Amygdala (tissue), 56 donors: ENCODE measurements at places on chromosomes 13 and 19.

GRCh38 chr19:46863818-46864629 lies 3.2 kb downstream of the ARHGAP35 start:
- DNase-seq, result no peak

DNA sequence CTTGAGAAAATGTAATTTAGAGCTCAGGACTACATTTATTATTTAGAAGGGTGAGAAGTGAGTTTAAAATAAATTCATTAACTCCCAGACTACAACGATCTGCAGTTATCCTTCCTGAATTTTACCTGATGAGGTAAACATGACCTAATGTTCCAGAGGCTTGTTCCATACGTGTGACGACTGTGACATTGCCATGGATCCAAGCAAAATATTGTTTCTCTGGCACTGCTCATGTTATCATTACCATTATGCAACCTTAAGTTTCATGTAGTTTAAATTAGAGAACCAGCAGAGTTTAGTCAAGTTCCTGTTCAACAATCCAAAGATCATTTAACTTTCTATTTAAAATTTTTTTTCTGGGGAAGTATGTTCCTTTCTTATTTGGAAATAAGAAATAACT lies 279.6 kb downstream of the KLF5 start:
- DNase-seq, result no peak

GRCh38 chr19:35177377-35178274 lies 23.1 kb downstream of the FXYD5 start:
- no peak for DNase-seq

DNA sequence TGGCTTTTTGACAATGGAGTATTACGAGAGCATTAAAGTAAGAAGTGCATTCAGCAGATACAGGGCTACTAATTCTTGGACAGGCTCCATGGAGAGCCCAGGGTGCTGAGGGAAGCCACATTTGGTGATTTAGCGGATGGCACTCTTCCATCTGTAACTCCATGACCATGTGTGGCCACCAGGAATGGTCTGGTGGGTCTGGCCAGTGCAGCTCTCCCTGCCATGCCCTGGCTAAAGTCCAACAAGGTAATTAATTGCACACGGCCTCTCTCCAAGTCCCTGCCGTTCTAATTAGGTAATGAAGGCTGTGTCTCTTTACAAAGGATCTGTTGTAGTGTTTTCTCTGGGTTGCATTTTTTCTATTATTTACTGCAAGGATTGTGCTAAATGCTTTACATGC lies 4.3 kb upstream of the ZFR2 start:
- no peak for DNase-seq

DNA sequence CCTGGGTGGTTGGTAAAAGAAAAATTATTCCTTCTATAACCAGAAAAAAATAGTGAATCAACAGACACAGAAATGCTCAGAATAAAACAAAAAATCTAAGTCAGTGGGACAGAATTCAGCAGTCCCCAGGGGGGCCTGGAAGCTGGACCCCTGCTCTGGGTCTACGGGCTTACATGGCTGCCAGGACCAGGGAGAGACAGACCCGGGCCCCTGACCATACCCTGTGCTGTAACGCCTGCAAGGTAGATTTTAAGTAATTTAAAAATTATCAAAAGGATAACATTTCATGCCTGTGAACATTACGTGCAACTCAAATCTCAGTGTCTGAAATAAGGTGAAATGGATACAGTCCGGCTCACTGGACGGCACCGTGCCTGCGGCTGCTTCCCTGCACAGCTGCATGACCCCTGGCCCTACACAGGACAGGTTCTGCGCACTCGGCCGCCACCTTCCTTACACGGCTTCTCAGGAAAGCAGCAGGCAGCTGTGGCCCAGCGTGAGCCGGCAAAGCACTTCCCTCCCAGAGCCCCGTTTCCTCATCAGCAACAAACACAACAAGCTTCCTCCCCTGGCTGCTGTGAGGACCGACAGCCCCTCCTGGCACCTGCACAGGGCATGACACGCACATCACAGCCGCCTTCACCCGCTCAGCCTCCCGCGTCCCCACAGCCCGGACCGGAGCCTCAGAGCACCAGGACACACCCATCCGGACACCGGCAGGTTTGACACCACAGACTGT lies 22.2 kb downstream of the RASA3 start:
- no peak for DNase-seq

DNA sequence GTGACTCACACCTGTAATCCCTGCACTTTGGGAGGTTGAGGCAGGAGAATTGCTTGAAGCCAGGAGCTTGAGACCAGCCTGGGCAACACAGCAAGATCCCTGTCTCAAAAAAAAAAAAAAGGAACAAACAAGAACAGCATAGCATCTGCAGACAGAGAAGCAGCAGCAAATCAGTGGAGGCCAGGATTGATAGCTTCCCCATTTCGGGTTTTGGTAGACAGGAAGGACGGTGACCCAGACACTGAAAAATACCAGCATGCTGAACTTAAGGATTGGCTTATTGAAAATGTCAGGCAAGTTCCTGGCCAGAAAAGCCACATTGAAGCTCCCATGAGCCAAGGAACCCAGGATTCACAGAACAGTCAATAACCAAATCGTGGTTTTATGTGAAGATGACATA lies 3.0 kb downstream of the ZNF490 start:
- DNase-seq, result peak; percentile 1

DNA sequence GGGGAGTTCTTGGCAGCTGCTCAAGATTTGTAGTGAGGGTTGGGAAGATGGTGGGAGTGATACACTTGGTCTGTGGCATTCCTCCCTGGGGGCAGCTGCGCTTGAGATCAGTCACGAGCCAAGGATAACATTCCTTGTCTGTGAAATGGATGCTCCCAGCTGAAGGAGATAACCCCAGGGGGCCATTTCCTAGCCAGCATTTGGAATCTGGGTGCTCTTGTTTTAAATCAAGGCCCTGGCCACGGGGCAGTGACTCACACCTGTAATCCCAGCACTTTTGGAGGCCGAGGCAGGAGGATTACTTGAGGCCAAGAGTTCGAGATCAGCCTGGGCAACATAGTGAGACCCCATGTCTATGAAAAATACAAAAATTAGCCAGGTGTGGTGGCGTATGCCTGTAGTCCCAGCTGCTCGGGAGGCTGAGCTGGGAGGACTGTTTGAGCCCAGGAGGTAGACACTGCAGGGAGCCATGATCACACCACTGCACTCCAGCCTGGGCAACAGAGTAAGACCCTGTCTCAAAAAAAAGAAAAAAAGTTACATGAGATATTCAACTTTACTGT lies 4.6 kb downstream of the PKN1 start:
- DNase-seq, result no peak

GRCh38 chr13:70385852-70386251 lies 277.6 kb upstream of the KLHL1 start:
- DNase-seq, result no peak
